ENCODE measurements at places on chromosomes 4 and X.

- H3K4me1 ChIP-seq = peaks cover 21% of the 10 kb centered on the region
- H3K4me3 ChIP-seq = no peak overlapping the region
- H3K36me3 ChIP-seq = no peaks in the 10 kb centered on the region
- DNase-seq = no peak
Observed at GRCh38 chr4:151296227-151296626, 19.3 kb downstream of the PRSS48 start.

DNA sequence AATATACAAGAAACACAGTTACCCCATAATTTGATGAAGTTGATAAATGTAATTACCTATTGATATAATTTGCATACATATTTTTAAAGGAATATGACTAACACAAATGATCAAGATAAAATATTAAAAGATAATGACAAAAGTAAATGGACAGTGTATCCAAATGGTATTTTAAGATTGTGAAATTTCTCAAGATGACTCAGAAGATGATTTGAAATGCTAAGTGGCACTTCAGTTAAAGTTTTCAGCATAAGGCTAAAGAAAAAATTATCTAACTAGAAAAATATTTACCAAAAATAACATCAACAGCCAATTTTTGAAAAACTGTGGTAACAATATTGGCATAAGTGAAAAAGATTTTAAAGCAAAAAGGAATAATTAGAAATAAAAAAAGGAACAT, 248.4 kb upstream of the NDST4 start:
- DNase-seq = no peak
- H3K36me3 ChIP-seq = no peaks in the 10 kb centered on the region
- no peaks in the 10 kb centered on the region for H3K27me3 ChIP-seq

DNA sequence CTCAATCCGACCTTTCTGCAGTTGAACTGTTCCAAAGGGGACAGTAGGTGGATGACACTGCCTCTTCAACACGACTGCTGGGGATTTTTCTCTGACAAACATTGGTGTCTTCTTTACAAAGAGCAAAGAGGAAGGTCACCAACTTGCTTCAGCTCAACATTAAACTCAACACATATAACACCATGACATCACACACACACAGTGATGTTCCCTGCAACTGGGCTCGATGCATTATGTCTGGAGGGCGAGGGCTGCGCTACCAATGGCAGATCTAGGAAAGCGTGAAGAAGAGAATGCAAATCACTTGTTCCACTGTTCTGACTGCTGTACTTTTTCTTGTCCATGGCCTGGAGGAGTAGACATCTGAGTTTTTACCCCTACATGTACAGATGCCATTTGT, 385.9 kb downstream of the UNC5C start:
- H3K4me1 ChIP-seq = 0 out of 2 replicates have a peak, but pooled peaks cover 1% of the 10 kb centered on the region
- H3K27ac ChIP-seq = no peak overlapping the region
- no peaks in the 10 kb centered on the region for H3K36me3 ChIP-seq
- DNase-seq = no peak
- H3K4me3 ChIP-seq = no peak overlapping the region

DNA sequence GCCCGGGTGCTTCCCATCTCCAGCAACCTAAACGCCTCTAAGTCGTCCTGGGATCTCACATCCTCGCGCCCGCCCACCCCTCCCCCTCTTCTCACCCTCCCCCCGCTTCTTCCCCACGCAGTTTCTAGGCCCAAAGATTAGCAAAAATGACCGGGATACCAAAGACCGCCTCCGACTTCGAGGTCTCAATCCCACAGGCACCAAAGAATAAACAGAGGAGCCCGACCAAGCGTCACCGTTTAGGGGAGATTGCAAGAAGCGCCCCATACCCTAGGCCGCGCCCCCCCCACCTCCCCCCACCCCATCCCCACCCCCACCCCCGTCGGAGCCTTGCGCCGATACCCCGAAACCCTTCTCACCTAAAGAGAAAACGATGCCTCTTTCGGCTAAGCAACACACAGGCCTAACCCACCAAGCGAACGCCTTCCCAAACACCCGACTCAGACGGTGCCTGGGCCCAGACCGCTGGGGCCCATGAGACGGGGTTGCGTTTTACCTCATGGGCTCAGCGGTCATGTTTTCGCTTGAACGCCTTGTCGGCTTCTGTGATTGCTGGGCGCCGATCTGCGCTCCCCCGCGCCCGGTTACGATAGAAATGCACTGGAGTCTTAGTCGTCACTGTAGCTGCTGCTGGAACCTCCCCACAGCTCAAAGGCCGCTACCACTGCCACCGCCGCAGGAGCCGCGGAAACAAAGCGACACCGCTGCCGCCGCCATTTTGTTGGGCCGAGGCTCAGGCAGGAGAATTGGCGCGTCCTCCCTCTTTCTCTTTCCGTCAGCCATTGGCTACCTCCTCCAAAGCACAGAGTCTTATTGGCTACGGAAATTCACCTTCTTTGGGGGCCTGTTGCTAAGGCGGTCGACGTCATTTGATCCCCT, at the start of gene ATRX:
ATRX (minus strand) TSS at position 731 of the 879 bp plus-strand sequence; CDS start at position 516, 215 bp downstream.
- H3K4me3 ChIP-seq = peak within 1 kb of the TSS; percentile 100
- peak within 1 kb of the TSS; percentile 88 for H3K27ac ChIP-seq
- 0 out of 2 replicates have a peak, but pooled peaks cover 2% of the 10 kb centered on the region for H3K36me3 ChIP-seq
- DNase-seq = peak; percentile 81
- peaks cover 22% of the 10 kb centered on the region for H3K4me1 ChIP-seq

GRCh38 chrX:24214568-24214967, 65.0 kb downstream of the ZFX start:
- no peaks in the 10 kb centered on the region for H3K4me1 ChIP-seq
- H3K36me3 ChIP-seq = peaks cover 33% of the 10 kb centered on the region
- no peak overlapping the region for H3K4me3 ChIP-seq

GRCh38 chr4:41148292-41148691, 66.0 kb downstream of the APBB2 start:
- DNase-seq = no peak
- H3K4me1 ChIP-seq = peaks cover 10% of the 10 kb centered on the region
- H3K27ac ChIP-seq = no peak overlapping the region
- no peaks in the 10 kb centered on the region for H3K27me3 ChIP-seq
- no peak overlapping the region for H3K4me3 ChIP-seq

- no peak for DNase-seq
- H3K4me3 ChIP-seq = no peak overlapping the region
- no peak overlapping the region for H3K27ac ChIP-seq
- H3K27me3 ChIP-seq = no peaks in the 10 kb centered on the region
Observed at GRCh38 chr4:67571975-67572374, 13.4 kb downstream of the STAP1 start.
